ENCODE measurements at places on chromosomes 4 and X. TPM values are rescaled to one million over a fixed set of nuclear protein-coding genes. Genes with fewer than 3 reads are reported as not detected.

DNA sequence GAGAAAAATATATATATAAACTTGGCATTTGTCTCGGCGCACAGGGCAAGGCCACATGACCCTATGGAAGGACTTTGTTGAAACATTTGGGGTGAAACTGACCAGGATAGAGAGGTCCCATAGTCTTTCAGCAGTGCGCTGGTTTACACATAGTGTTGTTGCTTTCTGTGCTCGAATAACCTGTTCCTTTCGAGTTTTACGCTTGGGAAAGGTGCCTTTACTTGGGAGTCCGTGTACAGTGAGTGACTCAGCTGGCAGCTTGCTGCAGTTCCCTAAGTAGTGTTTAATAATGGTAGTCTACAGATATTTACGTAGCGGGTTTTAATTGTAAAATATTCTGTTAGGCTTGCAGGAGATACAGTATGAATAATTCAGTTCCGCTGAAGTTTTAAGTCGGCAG lies 578 bp downstream of the APOOL start:
- no peak for DNase-seq

GRCh38 chr4:54213761-54214160 lies 15.3 kb upstream of the PDGFRA start:
- DNase-seq: no peak

GRCh38 chr4:78560296-78560963 lies 8.9 kb downstream of the ANXA3 start:
- no peak for DNase-seq

DNA sequence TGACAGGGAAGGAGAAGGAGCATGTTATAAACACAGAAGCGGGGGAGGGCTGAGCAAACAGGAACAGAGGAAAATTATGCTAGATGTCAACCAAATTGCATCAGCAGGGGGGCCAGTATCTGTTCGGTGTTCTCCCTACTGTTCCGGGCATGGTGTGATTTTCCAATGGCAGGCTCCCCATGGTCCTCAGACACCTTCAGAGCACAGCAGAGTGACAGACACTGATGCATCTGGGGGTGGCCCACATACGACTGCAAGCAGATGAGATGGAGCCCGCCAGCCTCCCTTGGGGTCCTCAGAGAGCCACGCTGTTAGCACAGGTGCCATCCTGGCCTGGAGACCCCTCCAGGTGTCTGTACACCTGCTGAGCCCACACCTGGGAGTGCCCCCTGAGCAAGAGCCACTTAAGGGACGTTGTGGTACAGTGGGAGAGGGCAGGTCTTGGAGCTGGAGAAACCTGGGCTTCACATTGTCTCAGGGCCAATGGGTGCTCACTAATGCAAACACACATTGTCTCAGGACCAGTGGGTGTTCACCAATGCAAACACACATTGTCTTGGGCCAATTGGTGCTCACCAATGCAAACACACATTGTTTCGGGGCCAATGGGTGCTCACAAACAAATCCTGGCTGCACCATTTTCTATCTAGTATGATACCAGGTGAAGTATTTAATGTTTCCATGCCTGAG lies 95.4 kb downstream of the SLC2A9 start:
- DNase-seq: no peak

GRCh38 chr4:151486168-151486567 lies 77.2 kb downstream of the FHIP1A start:
- DNase-seq: no peak

GRCh38 chr4:158446106-158446505 lies 75.6 kb upstream of the RXFP1 start:
- no peak for DNase-seq

DNA sequence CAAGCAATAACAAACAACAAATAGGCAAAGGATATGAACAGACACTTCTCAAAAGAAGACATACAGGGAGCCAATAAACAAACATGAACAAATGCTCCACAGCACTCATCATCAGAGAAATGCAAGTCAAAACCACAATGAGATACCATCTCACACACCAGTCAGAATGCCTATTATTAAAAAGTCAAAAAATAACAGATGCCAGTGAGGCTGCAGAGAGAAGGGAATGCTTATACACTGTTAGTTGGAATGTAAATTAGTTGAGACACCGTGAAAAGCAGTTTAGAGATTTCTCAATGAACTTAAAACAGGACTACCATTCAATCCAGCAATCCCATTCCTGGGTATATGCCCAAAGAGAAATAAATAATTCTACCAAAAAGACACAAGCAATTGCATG lies 129.8 kb upstream of the MAGEB2 start:
- no peak for DNase-seq

- DNase-seq: no peak
Observed at GRCh38 chr4:56739066-56739777, 58.1 kb upstream of the HOPX start.

DNA sequence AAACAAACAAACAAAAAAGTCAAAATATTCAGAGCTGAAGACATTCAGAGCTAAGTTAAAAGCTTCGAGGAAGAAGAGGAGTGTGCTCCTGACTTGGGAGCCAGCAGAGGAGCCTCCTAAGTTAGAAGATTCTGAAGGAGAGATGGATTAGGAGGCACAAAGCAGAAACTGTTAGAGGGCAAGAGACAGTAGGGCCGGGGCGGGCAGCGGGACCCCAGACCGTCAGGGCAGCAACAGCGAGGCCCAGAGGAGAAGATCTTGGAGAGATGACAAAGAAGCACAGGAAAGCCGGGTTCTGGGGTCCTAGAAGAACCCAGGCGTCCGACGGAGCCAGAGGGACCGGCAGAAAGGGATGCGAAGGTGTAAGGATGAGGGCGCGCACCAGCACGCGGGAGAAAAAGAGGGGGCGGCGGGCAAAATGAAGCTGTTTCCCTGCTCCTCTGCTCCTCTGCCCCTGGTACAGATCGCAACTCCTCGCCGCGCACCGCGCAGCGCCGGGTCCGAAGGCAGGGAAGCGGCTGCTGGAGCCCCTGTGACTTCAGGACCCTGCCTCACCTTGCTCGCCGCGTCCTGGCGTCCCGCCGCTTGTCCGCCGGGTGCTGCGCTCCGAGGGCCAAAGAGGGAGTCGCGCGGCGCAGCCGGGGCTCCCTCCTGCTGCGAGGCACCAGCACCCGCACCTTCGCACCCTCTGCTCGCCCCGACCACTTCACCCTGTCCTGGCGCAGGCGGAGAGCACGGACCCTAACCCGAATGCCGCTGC lies 477 bp downstream of the KLHL13 start:
- no peak for DNase-seq

DNA sequence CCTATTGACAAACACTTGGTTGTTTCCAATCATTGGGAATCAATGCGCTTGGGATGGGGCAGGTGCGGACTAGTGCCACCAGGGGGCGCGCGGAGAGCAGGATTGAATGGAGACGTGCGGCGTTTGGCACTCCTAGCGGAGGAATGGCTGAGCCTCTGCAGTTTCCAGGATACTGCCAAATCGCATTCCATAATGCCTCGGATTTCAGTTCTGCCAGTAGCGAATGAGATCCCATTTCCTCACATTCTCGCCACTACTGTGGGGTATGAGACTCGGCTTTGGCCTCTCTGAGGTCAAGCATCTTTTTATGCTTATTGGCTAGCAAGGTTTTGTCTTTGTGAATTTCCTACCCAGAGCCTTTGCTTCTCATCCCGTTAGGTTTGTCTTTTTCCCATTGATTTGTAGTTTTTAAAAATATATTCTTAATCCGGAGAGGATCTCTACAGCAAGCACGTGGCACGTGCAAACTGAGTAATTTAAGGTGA lies 28.7 kb downstream of the CLDN34 start:
- DNase-seq: no peak

DNA sequence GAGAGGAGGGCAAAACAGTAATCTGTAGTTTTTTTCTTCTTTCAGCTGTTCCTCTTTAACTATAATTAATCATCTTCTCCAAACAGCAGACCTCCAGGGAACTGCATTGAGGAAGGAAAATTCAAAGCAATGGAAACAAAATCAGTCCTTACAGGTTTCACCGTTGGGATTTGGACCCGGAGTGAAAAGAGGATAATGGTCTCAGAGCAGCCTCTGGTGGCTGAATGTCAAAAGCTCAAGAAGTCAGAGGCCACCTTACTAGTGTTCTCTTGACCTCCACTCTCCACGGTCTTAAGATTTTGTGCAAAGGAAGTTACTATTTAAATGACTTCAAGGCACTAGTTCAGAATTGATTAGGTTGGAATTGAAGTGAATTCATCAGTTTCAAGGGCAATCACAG lies 16.0 kb upstream of the MID1 start:
- no peak for DNase-seq

GRCh38 chr4:76745240-76745639 lies 152.7 kb downstream of the SOWAHB start:
- no peak for DNase-seq

DNA sequence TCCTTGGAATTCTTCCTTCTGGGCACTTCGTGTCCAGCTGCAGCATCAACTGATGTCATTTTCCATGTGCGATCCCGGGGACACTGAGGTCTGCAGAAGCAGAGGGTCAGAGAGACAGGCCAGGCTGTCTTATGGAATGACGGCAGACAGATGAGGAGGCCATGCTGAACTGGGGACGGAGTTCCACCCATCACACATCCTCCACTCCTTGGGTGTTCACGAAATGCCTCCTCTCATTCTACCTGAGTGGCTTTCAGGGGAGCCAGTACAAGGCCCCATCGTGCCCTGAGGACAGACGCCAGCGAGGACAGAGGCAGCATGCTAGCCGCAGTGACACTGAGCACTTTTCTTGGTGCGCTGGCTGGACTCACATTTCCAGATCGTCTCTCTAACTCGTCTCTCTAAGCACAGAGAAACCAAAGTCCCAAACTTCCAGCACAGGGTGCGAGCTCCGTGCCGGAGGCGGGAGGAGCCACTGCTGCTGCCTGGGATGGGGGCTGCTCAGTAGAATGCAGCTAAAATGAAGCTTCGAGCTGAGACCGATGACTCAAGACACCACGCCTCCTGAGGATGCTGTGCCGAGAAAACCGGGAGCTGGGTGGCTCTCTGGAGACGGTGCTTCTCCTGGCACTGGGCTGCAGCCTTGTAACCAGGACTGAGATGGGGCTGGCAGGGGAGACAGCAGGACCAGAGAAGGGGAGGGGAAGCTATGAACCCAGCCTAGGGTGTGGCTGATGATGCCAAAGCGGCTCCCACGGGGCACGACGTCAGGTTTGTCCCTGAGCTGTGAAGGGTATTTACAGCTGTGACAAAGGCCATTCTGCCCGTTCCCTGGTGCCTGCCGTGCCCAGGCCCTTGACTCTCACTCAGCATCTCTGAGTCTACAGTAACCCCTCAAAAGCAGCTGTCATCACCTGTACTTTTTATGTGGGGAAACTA lies 8.2 kb downstream of the ABLIM2 start:
- no peak for DNase-seq

DNA sequence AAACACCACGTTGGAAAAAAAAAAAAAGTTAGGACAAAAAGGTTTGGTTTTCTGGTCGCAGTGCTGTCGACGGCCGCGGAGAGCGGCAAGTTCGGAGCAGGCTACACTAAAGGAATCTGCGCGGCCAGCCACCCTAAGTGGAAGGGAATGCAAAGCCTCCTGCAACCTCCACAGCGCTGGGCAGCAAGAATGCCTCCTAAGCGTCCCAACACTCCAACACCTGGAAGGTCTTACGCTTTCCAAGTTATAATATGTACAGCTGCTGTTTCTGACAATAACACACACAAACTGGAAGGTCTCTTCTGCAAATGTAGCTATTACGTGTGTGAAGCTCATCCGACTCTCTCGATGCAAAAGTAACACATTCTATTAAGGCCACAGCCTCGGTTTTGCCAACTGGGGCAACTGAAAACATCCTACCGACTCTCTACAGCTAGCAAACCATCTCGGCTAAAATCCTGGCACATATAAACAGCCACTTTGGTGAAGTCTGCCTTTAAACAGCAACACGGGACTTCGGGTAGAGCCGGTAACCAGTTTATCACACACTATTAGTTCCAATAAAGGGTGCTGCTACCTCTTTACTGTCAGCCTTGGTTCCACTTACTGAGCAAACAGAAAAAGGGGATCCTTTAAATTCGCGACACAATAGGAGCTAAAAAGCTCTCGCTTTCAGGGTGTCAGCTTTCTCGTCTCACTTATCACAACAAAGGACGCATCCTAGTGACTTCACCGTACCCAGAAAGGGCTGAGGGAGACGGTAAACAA lies 895 bp downstream of the SMIM14 start:
- DNase-seq: no peak

DNA sequence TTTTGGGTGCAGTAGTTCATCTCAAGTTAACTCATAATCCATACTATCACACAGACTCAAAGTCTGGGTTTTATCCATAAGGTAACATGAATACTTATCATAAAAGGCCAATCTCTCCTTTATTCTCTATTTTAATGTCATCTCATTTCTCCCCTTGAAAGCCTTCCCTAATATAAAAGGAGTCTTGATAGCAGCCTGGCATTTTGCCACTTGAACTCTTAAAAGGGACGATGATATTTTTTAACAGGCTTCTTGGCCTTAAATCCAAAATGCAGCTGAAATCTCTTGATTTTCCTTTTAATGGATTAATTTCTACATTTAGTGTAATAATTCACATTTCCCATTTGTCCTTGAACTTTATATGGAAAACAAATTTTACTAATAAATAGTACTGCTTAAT lies 8.4 kb upstream of the JCHAIN start:
- DNase-seq: no peak

DNA sequence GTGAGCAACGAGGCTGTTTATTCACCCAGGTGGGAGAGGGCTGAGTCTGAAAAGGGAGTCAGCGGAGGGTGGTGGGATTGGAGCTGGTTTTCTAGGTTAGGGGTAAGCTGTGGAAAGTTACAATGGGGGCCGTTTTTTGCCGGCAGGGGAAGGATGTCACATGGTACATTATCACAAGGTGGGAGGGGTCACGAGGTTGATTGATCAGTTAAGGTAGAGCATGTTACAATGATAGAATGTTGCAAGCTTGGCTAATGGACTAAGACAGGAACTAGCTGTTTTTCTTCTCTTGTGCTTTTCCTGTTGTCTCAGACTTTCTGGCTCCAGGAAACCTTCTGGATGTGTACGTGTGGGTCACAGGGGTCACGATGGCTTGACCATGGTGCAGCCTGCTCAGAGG lies 536.3 kb upstream of the HTR2C start:
- no peak for DNase-seq

The PCDH18 gene
- total RNA-seq: 1.4 TPM

The PHKA1 gene
- total RNA-seq: 0.15 TPM

The FABP2 gene
- total RNA-seq: not detected

The AADAT gene
- not detected for total RNA-seq

The APLN gene
- total RNA-seq: not detected

The GRPEL1 gene
- total RNA-seq: 44.1 TPM

The SATL1 gene
- total RNA-seq: not detected

The RHOXF1 gene
- not detected for total RNA-seq

The ADH6 gene
- total RNA-seq: not detected

The DGKK gene
- total RNA-seq: not detected

The ADGRG4 gene
- not detected for total RNA-seq

The TAF7L gene
- total RNA-seq: not detected
